ENCODE measurements at places on chromosomes 13 and 19.

DNA sequence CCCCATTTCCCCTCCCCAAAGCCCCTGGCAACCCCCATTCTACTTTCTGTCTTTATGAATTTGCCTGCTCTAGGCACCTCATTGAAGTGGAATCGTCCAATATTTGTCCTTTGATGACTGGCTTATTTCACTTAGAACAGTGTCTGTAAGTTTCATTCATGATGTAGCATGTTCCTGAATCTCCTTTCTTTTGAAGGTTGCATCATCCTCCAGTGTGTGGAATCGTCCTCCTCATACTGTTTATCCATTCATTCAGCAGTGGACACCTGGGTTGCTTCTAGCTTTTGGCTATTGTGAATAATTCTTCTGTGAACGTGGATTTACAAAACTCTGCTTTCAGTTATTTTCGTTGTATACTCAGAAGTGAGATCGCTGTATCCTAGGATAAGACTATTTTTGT, 161.2 kb upstream of the RNF113B start:
- DNase-seq, result no peak

DNA sequence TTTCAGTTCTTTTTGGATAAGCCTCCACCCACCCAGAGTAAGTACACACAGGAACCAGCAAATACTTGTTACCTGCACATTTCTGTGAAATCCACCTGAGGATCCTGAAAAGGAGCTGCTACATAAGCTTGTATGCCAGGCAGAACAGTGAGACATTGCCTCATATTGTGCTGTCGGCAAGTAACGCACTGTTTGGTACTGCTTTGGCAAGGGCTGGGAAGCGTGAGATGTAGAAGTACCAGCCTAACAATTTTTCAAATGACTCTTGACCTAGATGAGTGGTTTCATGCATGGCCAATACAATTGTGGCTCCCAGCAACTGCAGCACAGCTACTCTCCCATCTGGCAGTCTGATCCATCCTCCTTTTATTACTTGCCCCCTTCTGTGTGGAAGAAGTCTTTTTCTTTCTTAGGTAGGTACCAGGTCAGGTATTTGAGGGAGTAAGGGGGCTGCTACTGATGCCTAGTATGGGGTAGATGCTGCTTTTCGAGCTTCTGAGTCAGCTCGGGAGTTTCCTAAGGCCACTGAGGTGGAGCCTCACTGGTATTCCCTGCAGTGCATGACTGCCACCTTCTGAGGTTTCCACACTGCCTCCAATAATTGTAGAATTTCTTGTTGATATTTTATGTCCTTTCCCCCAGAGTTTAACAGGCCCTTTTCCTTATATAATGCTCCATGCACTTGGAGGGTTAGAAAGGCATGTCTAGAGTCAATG, 52.2 kb downstream of the ZNF737 start:
- DNase-seq, result no peak

DNA sequence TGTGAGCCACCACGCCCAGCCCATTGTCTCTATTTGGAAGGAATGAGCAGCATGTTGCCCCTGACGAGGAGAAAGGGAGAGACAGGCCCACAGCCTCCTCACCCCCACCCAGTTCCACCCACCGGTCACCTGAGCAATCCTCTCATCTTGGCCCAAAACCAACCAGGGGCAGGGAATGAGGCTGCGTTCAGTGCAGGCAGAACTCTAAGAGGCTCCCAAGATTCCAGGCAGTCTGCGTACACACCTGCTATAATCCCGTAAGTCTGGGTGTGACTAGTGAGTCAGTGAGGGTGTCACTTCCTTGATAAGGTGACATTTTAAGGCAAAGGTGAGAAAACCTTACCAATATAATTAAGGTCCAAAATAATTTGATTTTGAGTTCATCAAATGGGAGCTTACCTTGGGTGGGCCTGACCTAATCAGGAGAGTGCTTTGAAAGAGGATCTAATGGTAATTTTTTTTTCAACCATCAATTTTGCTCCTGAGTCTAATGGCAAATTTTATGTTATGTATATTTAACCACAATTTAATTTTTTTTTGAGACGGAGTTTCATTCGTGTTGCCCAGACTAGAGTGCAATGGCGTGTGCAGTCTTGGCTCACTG, 26.9 kb upstream of the KLF2 start:
- no peak for DNase-seq

GRCh38 chr13:52187029-52187423, 27.6 kb upstream of the NEK3 start:
- no peak for DNase-seq

DNA sequence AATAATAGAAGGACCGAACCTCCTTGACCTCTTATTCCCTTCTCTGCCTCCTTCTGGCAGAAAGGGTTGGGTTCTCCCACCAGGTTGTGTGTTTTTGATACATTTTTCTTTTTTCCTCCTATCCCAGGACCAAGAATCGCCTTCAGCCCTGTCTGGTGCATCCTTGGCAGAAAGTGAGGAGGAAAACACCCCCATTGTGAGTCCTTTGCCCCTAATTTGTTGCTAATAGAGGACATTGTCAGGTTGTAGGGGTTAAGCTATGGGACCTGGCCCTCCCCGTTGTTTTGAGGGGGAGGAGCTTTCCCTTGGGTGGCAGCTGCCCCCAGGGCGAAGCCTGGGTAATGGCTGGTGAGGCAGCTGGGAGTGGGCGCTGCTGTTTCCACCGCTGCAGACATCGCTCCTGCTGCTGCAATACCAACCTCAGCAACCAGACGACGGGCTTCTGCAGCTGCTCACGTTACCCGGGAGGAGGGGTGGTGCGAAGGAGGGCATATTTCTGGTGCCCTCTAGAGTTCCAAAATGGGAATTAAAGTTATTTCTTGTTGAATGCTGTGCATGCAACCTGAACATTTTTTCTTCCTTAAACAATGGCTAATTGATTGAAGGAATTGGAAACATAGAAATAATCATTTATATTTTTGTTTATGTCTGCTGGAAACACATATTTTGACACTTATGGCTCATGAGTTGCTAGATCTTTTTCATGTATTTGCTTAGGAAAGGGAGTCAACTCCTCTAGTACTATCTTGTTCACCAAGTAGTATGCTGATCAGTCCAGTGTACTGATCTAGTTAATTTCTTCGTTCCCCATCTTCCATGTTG, 1.5 kb downstream of the ZMYM2 start:
- peak; percentile 93 for DNase-seq

DNA sequence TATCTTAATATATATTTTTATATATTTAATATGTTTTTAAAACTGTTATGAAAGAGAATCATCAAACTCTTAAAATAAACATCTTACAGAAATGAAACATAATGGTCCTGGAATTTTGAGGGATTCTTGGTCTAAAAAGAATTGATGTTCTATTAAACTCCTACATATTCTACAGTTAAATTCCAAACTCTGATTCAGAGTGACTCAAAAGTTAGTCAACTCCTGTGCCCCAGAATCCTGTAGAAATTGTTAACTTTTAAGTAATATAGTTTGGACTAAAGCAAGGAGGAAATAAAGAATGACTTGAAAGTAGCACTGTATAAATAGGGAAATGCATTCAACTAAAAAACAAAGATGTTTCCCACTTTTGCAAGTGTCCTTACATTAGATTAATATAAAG, 47.7 kb downstream of the FNDC3A start:
- DNase-seq, result no peak

GRCh38 chr19:664913-665443, 2.0 kb upstream of the RNF126 start:
- DNase-seq, result no peak

- no peak for DNase-seq
These were observed 17.9 kb upstream of the C2CD4C start for GRCh38 chr19:426725-427445.

GRCh38 chr13:50609011-50609410, 234.5 kb downstream of the DLEU7 start:
- no peak for DNase-seq

- no peak for DNase-seq
These were observed 262.1 kb downstream of the B3GLCT start for GRCh38 chr13:31461923-31462322.

- DNase-seq, result no peak
These were observed 188.1 kb downstream of the NHLRC3 start for GRCh38 chr13:39226359-39226758.

GRCh38 chr13:107450931-107451330, 764.4 kb downstream of the LIG4 start:
- DNase-seq, result no peak

GRCh38 chr13:62171697-62172096, 756.0 kb upstream of the PCDH20 start:
- no peak for DNase-seq

DNA sequence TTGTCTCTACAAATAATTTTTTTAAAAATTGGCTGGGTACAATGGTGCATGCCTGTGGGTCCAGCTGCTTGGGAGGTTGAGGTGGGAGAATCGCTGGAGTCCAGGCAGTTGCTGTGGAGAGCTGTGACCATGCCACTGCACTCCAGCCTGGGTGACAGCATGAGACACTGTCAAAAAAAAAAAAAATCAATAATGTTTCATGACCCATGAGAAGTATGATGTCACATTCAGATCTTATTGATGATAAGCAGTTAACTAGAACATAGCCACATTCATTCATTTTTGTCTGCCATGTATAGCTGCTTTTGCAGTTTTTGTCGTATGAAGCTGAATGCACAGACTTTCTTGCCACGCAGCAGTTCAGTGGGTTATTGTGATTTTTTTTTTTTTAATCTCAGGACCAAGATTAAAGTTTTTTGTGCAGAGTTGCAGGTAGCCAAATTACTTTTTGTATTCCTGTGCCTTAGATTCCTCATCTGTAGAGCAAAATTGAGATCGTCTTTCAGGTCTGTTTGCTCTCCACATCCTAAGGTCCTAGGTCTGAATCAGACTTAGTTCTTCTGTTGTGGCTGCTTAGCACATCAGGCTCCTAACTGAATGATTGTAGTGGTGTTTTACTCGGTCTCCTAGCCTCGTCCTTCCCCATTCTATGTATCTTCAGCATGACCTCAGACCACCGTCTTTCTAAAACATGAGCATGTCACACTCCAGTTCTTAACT, 145.2 kb downstream of the GGACT start:
- no peak for DNase-seq

DNA sequence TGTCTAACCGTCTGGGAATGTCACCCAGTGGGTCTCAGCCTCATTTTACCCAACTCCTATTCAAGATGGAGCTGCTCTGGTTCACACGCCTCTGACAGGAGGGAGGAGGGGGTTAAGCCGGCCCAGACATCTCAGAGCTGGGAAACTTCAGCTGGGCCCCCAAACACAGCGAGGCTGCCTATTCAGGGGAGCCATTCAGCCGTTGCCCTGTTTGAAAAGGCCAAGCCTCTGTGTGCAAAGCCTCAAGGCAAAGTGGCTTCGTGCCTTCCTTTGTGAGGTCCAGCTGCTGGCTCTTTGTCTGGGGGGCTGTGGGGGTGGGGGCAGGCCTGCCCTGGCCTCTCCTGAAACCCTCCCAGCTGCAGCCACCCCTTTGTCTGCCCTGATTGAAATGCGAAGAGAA, 147.4 kb downstream of the PTPRS start:
- no peak for DNase-seq

GRCh38 chr19:39738814-39739213, 985 bp upstream of the CLC start:
- DNase-seq, result no peak

- DNase-seq, result no peak
These were observed 267.9 kb downstream of the LMO7 start for GRCh38 chr13:75904012-75904411.

DNA sequence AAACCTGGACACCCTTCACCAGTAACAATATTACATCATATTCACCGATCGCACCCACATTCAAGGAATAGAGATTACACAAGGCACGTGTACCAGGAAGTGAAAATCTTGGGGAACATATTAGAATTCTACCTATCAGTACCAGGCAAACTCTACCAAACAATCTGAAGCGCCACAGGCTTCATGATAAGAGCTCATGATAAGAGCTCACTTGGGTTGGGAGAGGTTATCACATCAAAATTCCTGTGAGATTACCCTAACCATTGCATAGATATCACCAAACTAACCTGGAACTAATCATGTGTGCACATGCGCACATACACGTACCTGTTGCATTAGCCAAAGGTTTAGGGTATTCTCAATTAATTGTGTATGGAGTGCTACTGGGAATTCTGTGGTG, 1861.3 kb downstream of the PCDH9 start:
- DNase-seq, result no peak

- DNase-seq, result no peak
These were observed 39.1 kb downstream of the DOCK9 start for GRCh38 chr13:98938801-98939200.
